ENCODE measurements at places on chromosomes 4 and X. TPM values are rescaled to one million over a fixed set of nuclear protein-coding genes. Genes with fewer than 3 reads are reported as not detected.

GRCh38 chr4:164935363-164935762, 42.1 kb downstream of the TRIM61 start:
- no peak for DNase-seq
- H3K4me3 ChIP-seq: no peak overlapping the region
- no peak overlapping the region for H3K27ac ChIP-seq
- H3K27me3 ChIP-seq: no peaks in the 10 kb centered on the region
- no peaks in the 10 kb centered on the region for H3K36me3 ChIP-seq

GRCh38 chr4:142713282-142714030, 132.6 kb downstream of the INPP4B start:
- H3K27me3 ChIP-seq: no peaks in the 10 kb centered on the region
- no peaks in the 10 kb centered on the region for H3K4me1 ChIP-seq
- no peak for DNase-seq

- H3K27ac ChIP-seq: no peak overlapping the region
- DNase-seq: no peak
- H3K27me3 ChIP-seq: no peaks in the 10 kb centered on the region
- peaks cover 12% of the 10 kb centered on the region for H3K4me1 ChIP-seq
- H3K4me3 ChIP-seq: no peak overlapping the region
Observed at GRCh38 chr4:53931461-53931961, 132.9 kb downstream of the CHIC2 start.

DNA sequence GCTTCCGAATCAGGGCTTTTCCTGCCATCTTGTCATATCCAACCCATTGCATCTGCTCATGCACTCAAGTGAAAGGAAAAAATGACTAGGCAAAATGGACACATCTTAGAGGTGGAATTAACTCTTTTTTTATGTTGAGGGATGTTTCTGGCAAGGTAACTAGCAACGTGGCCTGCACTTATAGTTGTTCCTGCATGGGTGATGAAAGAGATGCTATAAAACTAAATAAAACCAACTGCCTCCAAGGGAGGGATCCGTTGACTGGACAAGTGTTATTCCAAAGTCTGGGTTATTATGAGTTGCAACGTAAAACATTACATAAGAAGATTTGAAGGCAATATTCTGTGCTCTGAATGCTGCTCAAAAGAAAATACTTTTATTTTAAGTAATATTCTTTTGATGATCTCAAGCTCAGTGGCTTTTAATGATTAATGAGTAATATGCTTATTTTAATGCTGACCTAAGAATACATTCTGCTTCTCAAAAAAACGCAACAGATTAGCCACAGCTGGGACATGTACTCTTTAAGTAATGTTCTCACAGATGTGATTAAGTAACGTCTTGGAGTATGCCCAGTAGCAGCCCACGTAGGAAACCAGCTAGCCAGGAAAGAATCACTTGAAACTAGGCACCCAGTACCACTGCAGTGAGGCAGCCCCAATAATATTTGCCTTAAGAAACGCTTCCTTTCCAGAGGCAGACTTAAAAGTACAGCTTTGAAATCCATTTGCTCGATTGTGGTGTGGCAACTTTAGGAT, 27.4 kb downstream of the KLF3 start:
- H3K4me1 ChIP-seq: peaks cover 5% of the 10 kb centered on the region
- H3K27me3 ChIP-seq: no peaks in the 10 kb centered on the region
- H3K4me3 ChIP-seq: no peak overlapping the region
- peak; percentile 85 for DNase-seq

GRCh38 chr4:67533112-67533511, 12.2 kb downstream of the CENPC start:
- H3K27ac ChIP-seq: no peak overlapping the region
- no peaks in the 10 kb centered on the region for H3K27me3 ChIP-seq
- DNase-seq: no peak
- H3K36me3 ChIP-seq: peaks cover 1% of the 10 kb centered on the region
- H3K4me1 ChIP-seq: no peaks in the 10 kb centered on the region
- H3K4me3 ChIP-seq: no peak overlapping the region

- H3K27ac ChIP-seq: no peak overlapping the region
- H3K27me3 ChIP-seq: no peaks in the 10 kb centered on the region
- H3K36me3 ChIP-seq: no peaks in the 10 kb centered on the region
- H3K4me1 ChIP-seq: no peaks in the 10 kb centered on the region
- no peak overlapping the region for H3K4me3 ChIP-seq
Observed at GRCh38 chrX:123927845-123928244, 33.7 kb upstream of the STAG2 start.

GRCh38 chr4:78528327-78528726, 23.2 kb upstream of the ANXA3 start:
- peaks cover 13% of the 10 kb centered on the region for H3K4me1 ChIP-seq
- no peak for DNase-seq
- H3K27me3 ChIP-seq: no peaks in the 10 kb centered on the region
- no peaks in the 10 kb centered on the region for H3K36me3 ChIP-seq
- H3K27ac ChIP-seq: peak overlapping the region; percentile 20
- H3K4me3 ChIP-seq: no peak overlapping the region

DNA sequence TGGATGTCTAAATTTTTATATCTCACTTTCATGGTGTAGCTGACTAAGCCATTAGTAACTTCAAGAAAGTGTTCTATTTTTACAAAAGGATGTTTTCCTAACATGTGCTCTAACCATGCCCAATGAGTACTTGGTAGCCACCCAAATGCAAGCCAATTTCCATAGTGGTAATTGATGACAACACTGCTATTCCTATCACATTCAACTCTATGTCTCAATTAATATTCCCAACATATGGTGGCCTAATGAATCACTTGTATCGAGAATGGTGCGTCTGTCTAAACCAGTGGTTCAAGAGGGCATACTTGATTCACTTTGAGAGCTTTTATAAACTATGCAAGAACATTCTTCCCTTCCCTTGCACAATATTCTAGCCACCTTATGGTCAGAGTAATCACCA, 112.9 kb upstream of the GPRIN3 start:
- H3K36me3 ChIP-seq: no peaks in the 10 kb centered on the region
- H3K27me3 ChIP-seq: no peaks in the 10 kb centered on the region
- peak; percentile 92 for DNase-seq
- H3K27ac ChIP-seq: no peak overlapping the region

GRCh38 chrX:86066998-86067397, 19.6 kb upstream of the CHM start:
- no peaks in the 10 kb centered on the region for H3K36me3 ChIP-seq
- H3K4me3 ChIP-seq: no peak overlapping the region
- no peak for DNase-seq
- no peaks in the 10 kb centered on the region for H3K4me1 ChIP-seq
- no peaks in the 10 kb centered on the region for H3K27me3 ChIP-seq

- DNase-seq: no peak
- H3K36me3 ChIP-seq: no peaks in the 10 kb centered on the region
- no peaks in the 10 kb centered on the region for H3K27me3 ChIP-seq
- no peak overlapping the region for H3K27ac ChIP-seq
- H3K4me3 ChIP-seq: no peak overlapping the region
Observed at GRCh38 chr4:73244945-73245601, 13.5 kb downstream of the ANKRD17 start.

GRCh38 chr4:8771666-8772065, 100.0 kb downstream of the HMX1 start:
- H3K4me3 ChIP-seq: no peak overlapping the region
- H3K4me1 ChIP-seq: no peaks in the 10 kb centered on the region
- DNase-seq: no peak
- H3K27me3 ChIP-seq: no peaks in the 10 kb centered on the region

GRCh38 chr4:24404281-24404680, 180.1 kb downstream of the DHX15 start:
- H3K36me3 ChIP-seq: no peaks in the 10 kb centered on the region
- no peaks in the 10 kb centered on the region for H3K27me3 ChIP-seq
- H3K4me1 ChIP-seq: no peaks in the 10 kb centered on the region
- H3K27ac ChIP-seq: no peak overlapping the region
- peak; percentile 70 for DNase-seq

DNA sequence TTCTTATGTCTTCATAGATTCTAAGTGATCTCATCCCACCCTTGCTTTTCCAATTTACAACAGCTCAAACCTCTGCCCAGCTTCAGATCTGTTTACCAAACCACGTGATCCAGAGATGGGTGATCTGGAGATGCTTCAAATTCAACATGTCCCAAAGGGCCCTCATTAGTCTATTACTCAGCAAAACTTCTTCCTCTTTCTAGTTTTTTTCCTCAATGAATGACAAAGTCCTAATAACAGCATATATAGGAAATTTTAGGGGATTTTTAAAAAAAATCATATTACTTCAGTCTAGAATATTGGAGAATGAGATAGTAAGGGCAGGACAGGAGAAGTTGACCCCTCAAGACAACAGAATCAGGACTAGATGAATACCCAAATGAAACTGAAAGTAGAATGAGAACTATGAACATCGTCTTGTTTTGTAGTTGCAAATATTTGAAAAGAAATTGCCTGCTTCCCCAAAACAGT, 127.1 kb downstream of the CFAP299 start:
- no peaks in the 10 kb centered on the region for H3K4me1 ChIP-seq
- no peak for DNase-seq
- peak overlapping the region; percentile 1 for H3K4me3 ChIP-seq

DNA sequence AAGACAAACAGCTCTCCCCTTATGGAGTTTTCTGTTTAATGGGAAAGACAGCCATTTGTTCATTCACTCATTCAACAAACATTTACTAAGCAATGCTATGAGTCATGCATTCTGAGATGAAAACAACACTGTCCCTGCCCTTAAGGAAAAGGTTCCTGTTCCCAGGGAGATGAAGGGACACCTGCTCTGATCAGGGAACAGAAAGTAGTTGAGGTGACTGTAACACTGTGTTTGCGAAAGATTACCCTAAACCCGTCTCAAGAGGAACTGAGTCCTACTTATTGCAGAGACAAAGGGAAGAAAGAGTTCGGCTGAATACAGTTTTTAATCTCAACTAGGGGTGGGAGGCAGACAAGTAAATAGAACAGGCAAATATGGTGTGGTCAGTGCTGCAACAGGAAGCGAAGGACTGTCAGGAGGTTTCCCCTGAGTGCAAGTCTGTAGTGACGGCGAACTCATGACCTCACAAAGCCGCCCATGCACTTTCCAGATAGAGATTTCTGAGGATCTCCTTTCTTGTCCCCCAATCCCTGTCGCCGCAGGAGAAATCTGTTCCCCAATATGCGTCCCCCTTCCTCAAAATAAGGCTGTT, 712 bp downstream of the STX18 start:
- H3K4me1 ChIP-seq: peaks cover 2% of the 10 kb centered on the region
- no peaks in the 10 kb centered on the region for H3K36me3 ChIP-seq
- H3K27ac ChIP-seq: peak overlapping the region; percentile 97
- peak overlapping the region; percentile 83 for H3K4me3 ChIP-seq
- no peaks in the 10 kb centered on the region for H3K27me3 ChIP-seq

GRCh38 chr4:85094735-85095134, 128.2 kb upstream of the WDFY3 start:
- no peak overlapping the region for H3K4me3 ChIP-seq
- H3K4me1 ChIP-seq: no peaks in the 10 kb centered on the region
- H3K36me3 ChIP-seq: no peaks in the 10 kb centered on the region
- H3K27me3 ChIP-seq: no peaks in the 10 kb centered on the region
- no peak overlapping the region for H3K27ac ChIP-seq

- H3K36me3 ChIP-seq: no peaks in the 10 kb centered on the region
- DNase-seq: no peak
- no peak overlapping the region for H3K4me3 ChIP-seq
- H3K4me1 ChIP-seq: no peaks in the 10 kb centered on the region
Observed at GRCh38 chr4:67055319-67055718, 490.0 kb downstream of the CENPC start.

- no peaks in the 10 kb centered on the region for H3K36me3 ChIP-seq
- no peaks in the 10 kb centered on the region for H3K4me1 ChIP-seq
- DNase-seq: peak; percentile 11
- no peaks in the 10 kb centered on the region for H3K27me3 ChIP-seq
Observed at GRCh38 chrX:118780911-118781310, 42.7 kb upstream of the ZCCHC12 start.

DNA sequence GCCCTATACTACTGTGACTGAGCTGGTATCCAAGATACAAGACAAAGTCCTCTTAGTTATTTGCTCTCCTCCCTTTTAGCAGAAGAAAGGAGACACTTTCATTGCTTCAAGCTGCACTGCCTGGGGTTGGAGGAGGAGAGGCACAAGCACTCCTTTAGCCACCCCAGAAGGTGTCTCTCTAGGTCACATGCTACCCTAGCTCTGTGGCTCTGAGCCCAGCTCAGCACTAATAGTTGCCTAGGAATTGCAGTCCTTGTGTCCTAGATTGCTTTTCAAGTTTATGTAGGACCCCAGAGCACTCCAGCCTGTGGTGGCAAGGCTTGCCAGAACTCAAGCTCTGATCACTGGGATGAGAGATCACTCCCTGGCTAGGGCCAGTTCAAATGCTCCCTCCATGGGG, 24.4 kb upstream of the LHFPL1 start:
- H3K27me3 ChIP-seq: no peaks in the 10 kb centered on the region
- H3K4me3 ChIP-seq: no peak overlapping the region
- no peaks in the 10 kb centered on the region for H3K4me1 ChIP-seq
- no peak for DNase-seq

- H3K27me3 ChIP-seq: no peaks in the 10 kb centered on the region
- DNase-seq: peak; percentile 19
- no peak overlapping the region for H3K27ac ChIP-seq
- no peaks in the 10 kb centered on the region for H3K4me1 ChIP-seq
Observed at GRCh38 chr4:172042714-172043114, 229.5 kb downstream of the GALNTL6 start.

GRCh38 chrX:22958250-22958649, 41.5 kb upstream of the DDX53 start:
- H3K27me3 ChIP-seq: no peaks in the 10 kb centered on the region
- no peak overlapping the region for H3K27ac ChIP-seq
- no peaks in the 10 kb centered on the region for H3K4me1 ChIP-seq
- H3K36me3 ChIP-seq: no peaks in the 10 kb centered on the region
- DNase-seq: no peak

GRCh38 chr4:94758141-94758699, 465 bp downstream of the BMPR1B start:
- peaks cover 2% of the 10 kb centered on the region for H3K4me1 ChIP-seq
- peaks cover 19% of the 10 kb centered on the region for H3K27me3 ChIP-seq
- H3K27ac ChIP-seq: no peak overlapping the region
- DNase-seq: peak; percentile 41
- H3K4me3 ChIP-seq: peak overlapping the region; percentile 50
- H3K36me3 ChIP-seq: no peaks in the 10 kb centered on the region

DNA sequence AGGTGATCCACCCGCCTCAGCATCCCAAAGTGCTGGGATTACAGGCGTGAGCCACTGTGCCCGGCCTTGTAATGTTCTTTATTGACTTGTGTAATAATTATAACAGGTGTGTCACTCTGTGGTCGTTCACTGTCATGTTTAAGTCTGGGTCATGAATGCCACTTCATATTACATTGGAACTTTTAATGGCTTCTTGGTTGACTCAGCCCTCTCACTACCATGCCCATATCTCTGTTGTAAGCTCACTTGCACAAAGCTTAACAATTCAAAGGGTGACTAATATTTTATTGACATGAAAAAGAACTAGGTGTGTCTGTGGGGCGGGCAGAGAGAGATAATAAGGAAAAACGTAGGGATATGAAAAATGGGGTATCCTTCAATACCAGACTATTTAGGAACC, 639.7 kb upstream of the ACTRT1 start:
- no peaks in the 10 kb centered on the region for H3K36me3 ChIP-seq
- no peak overlapping the region for H3K27ac ChIP-seq
- no peaks in the 10 kb centered on the region for H3K4me1 ChIP-seq

FGF13 gene
- polyA plus RNA-seq: 4.1 TPM

BST1 gene
- polyA plus RNA-seq: 48.8 TPM

GRIA2 gene
- polyA plus RNA-seq: not detected

SHOX gene
- polyA plus RNA-seq: not detected

PCDH11X gene
- polyA plus RNA-seq: 0.01 TPM

HTATSF1 gene
- 0.98 TPM for polyA plus RNA-seq

FGF5 gene
- 56.4 TPM for polyA plus RNA-seq

TMSB15C gene
- 2.0 TPM for polyA plus RNA-seq

SRPX2 gene
- polyA plus RNA-seq: 77.6 TPM

VCX3A gene
- not detected for polyA plus RNA-seq

TBC1D25 gene
- 8.5 TPM for polyA plus RNA-seq

IDH3G gene
- 55.7 TPM for polyA plus RNA-seq

SLC2A9 gene
- polyA plus RNA-seq: 3.9 TPM
